Stimulated activated CD8-positive, alpha-beta memory T cell treated with anti-CD3 and anti-CD28 coated beads, Interleukin-2, amount 100 ng/mL, for 48 hours (primary cell): ENCODE measurements at places on chromosomes 2 and 18.

DNA sequence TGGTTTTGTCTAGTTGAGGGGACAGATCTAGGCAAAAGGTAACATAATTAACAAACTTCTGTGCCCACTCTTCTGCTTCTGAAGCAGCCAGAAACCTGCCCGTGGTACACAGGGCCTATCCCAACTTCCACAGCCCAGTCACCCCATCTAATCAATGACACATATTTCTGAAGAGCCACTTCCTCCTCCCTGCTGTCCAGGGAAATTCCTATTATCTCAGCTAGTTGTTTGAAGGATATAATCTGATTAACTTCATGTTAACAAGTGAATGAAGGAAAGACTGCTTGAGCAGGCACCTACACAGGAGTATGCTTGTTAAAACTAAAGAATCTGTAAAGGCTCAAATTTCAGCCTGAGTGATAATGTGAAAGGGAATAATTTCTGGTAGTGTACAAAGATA, 61.4 kb downstream of the CCDC148 start:
- no peak for DNase-seq

DNA sequence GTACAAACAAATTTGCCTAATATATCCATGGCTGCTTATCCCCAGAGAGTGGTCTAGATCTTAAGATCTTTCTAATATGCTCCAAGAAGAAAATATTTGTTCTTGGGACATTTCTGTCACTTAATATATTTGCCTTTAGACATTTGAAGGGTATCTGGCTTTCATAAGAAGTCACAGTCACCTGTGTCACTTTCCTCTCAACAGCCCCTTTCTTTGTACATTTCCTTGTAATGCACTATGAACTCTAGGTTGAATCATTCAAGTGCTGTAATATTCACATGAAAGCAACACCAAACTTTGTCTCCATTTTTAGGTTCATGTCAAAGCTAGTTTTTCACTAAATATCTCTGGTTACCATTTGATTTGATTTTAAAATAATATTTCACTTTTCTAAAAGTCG, 41.4 kb upstream of the NABP1 start:
- no peak for DNase-seq

DNA sequence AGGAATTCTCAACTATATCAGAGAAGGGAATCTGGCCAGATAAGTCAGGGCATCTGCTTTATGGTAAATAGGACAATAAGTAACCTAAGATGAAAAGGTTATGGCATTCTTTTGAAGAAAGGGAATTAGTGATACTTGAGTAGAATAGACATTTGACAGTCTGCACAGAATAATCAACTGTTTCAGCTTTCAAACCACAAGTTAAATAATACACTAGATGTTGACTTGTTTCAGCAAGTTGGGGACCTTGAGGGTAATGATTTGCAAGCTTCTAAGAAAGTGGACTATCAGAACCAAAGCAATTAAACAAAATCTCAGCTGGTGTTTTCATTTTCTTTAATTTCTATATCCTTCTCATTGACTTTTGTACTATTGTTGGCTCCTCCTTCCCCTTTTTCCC, 54.5 kb downstream of the SLC39A10 start:
- DNase-seq = no peak

DNA sequence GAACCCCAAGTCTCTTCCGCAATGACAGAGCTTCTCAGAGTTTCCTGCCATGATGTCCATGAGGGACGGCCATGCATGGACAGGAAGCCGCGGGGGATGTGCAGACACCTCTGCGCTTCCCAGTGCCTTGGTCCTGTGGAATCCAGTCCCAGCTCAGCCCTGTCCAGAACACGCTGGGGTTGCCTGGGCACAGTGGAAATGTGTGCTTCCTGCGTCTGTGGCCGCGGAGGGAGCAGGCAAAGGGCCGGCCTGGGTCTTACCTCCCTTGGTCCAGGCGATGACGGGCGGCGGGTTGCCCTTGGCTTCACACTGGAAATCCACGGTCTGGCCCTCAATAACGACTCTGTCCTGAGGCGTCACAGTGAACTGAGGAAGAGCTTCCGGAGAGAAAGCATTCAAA, 79.6 kb downstream of the PXDN start:
- DNase-seq = no peak

GRCh38 chr2:151770995-151771394, 36.7 kb upstream of the NEB start:
- no peak for DNase-seq
